ENCODE measurements at places on chromosomes 4 and X.

- DNase-seq, result no peak
- no peak overlapping the region for H3K4me3 ChIP-seq
- no peaks in the 10 kb centered on the region for H3K4me1 ChIP-seq
These were observed 27.3 kb downstream of the CSN3 start for GRCh38 chr4:70269674-70270073.

GRCh38 chr4:19214591-19215186 is 1037.0 kb upstream of the SLIT2 start:
- DNase-seq, result no peak
- H3K36me3 ChIP-seq, result no peaks in the 10 kb centered on the region

DNA sequence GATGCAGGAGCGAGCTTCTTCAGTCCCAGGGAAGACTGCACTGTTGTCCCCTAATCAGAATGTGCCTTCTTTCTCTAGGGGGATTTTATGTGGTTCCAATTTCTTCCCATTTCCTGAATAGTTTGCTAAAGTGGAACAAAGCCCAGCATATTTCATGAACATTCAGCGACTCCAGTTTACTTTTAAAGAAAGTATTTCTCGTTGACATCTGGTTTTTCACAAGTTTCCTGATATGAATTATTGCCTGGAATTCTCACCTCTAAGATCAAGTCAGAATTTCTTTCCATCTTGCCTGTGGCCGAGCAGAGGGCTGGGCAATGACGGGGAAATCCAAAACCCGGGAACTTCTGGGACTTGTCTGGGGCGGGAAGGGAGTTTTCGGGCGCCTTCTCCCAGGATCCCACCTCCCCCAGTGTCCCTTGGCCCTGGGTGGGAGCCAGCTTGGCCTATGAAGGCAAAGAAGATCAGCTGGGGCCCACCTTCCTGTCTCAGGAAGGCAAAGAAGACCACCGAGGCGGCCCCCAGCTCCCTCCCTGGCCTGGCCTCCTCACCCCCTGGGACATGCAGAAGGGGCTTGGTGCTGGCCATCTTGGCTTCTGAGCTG is 15.4 kb downstream of the SORCS2 start:
- no peaks in the 10 kb centered on the region for H3K36me3 ChIP-seq
- no peaks in the 10 kb centered on the region for H3K4me1 ChIP-seq
- peaks cover 45% of the 10 kb centered on the region for H3K27me3 ChIP-seq
- H3K27ac ChIP-seq, result no peak overlapping the region
- H3K4me3 ChIP-seq, result no peak overlapping the region

DNA sequence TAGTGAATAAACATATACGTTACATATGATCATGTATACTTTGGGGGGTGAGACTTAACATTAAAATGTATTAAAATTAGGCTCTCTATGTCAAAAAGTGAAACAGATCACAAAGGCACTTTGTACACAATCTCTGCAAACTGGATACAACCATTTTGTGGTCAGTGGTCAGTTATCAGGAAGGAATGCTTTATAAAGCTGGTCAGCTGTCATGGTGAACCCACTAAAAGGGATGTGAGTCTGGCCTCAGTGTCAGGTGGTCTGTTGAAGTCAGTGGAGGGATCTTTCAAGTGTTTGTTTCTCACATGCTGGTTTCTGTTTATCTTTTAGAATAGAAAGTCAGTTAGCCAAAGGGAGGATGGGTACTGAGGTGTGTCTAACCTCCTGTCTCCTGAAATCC is 875.5 kb upstream of the INTU start:
- H3K27ac ChIP-seq, result no peak overlapping the region
- no peak for DNase-seq
- no peaks in the 10 kb centered on the region for H3K36me3 ChIP-seq
- no peaks in the 10 kb centered on the region for H3K4me1 ChIP-seq
